ENCODE measurements at places on chromosomes 7 and 10.
A peak's percentile ranks its signal among the peaks of the same experiment; 100 is the strongest.

- no peaks in the 10 kb centered on the region for H3K36me3 ChIP-seq
- DNase-seq = no peak
- H3K4me1 ChIP-seq = peaks cover 5% of the 10 kb centered on the region
- H3K27me3 ChIP-seq = peaks cover 3% of the 10 kb centered on the region
- H3K27ac ChIP-seq = no peak overlapping the region
- no peak overlapping the region for H3K4me3 ChIP-seq
Measured at GRCh38 chr7:40969641-40970040, 733.2 kb downstream of the INHBA start.

GRCh38 chr10:64486149-64486548 is 964.9 kb downstream of the REEP3 start:
- no peaks in the 10 kb centered on the region for H3K27me3 ChIP-seq
- no peak overlapping the region for H3K4me3 ChIP-seq
- H3K4me1 ChIP-seq = peaks cover 4% of the 10 kb centered on the region
- no peak overlapping the region for H3K27ac ChIP-seq

DNA sequence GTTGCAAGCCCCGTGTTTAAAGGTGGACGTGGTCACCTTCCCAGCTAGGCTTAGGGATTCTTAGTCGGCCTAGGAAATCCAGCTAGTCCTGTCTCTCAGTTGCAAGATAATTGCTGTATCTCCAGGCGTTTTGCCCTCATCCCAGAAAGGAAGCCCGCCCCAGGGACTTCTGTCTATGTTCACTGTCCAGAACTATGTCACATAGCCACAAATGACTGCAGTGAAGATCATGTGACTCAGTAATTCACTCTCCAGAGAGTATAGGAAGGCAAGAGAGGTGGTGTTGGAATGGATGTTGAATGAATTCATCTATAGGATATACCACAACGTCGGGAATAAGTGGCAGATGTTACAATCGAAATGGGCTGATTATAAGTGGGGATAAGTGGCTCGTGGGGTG is 349 bp upstream of the ERVW-1 start:
- peaks cover 1% of the 10 kb centered on the region for H3K27me3 ChIP-seq
- no peak for DNase-seq
- no peaks in the 10 kb centered on the region for H3K4me1 ChIP-seq
- no peak overlapping the region for H3K4me3 ChIP-seq

GRCh38 chr10:11011436-11011835 is 6.2 kb upstream of the CELF2 start:
- no peak overlapping the region for H3K4me3 ChIP-seq
- no peak for DNase-seq
- no peak overlapping the region for H3K27ac ChIP-seq
- H3K4me1 ChIP-seq = peaks cover 14% of the 10 kb centered on the region
- H3K36me3 ChIP-seq = no peaks in the 10 kb centered on the region

DNA sequence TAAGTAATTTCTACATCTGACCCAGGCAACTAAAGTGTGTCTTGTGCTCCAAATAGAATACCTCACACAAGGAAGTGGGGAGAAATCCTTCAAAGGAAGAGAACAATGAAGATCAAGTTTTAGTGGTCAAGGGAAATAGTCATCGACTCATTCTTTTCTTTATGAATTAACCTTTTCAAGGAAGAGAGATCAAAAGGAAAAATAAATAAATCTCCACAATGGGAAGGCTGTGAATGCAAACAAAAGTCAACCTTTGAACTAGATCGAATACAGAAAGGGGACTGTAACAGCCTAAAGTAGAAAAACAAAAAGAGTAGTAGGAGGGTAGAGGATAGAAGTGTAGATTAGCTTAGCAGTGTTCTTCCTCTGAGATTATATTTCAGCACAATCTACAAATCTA is 274.6 kb upstream of the COBL start:
- H3K4me1 ChIP-seq = peaks cover 17% of the 10 kb centered on the region
- H3K27ac ChIP-seq = peak overlapping the region; percentile 49
- H3K36me3 ChIP-seq = no peaks in the 10 kb centered on the region
- DNase-seq = no peak
- H3K4me3 ChIP-seq = no peak overlapping the region

DNA sequence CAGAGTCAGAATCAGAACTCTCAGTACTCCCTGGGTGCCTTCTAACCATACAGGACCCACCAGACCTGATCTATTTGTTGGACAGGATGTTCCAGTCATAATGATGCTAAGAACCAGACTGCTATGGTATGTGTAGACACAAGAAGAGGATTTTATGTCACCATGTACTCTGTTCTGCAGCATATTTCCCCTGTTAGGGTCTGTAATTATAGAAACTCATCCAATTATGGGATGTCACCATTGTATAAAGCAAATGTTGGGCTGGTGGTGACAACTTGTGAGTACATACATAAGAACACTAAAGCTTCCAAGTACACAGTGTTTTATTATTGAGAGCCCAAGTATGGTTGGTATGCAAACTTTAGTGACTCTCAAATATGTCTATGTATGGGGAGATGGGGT is 67.1 kb upstream of the AGBL3 start:
- peaks cover 6% of the 10 kb centered on the region for H3K36me3 ChIP-seq
- H3K27ac ChIP-seq = no peak overlapping the region
- H3K4me1 ChIP-seq = no peaks in the 10 kb centered on the region
- H3K4me3 ChIP-seq = no peak overlapping the region
- no peak for DNase-seq
- no peaks in the 10 kb centered on the region for H3K27me3 ChIP-seq

DNA sequence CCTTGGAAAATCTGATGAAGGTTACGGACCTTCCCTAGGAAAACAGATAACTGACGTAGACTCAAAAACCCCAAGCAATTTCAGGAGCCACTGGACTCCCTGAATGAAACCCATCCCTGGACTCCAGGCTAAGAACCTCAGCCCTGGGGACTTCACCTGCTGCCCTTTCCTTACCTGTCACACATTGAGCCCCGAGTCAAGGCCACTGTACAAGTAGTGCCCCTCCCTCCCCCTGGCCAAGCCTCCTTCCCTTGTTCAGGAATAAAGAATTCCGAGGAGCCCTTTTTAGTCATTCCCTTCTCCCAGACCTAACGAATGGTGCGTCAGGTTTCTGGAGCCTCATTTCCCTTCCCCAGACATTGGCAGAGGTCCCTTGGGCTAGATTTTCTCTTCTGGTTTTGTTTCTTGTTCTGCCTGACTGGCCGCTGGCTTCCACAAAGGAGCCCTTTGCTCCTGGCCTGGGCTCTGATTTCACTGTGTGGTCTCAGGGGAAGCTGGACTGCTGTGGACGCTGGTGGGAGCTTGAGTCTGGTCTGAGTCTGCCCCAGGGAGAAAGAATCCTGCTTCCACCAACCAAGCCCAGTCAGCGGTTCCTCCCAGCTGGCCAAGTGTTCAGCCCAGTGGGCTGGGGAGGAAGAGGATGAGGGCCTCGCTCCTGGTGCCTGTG is 31.7 kb downstream of the ZNF775 start:
- DNase-seq = no peak
- no peak overlapping the region for H3K27ac ChIP-seq
- no peak overlapping the region for H3K4me3 ChIP-seq
- peaks cover 26% of the 10 kb centered on the region for H3K27me3 ChIP-seq

DNA sequence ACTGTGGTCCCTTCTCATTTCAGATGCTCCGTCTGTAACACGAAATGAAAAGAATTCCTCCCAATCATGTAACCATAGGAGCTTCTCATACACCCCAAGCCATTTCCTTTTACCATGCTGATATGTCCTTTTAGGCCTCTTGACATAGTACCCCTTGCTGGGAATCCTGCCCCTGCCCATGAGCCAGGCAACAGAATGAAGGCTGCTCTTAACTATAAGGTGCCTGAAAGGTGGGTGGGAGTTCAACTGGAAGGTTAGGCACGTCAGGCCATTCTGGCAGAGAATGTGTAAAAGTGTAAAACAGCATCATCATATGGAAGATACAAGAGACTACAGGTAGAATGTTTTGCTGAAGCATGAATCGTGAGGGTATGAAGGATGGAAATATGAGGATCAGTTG is 22.5 kb downstream of the IL2RA start:
- no peak overlapping the region for H3K27ac ChIP-seq
- H3K36me3 ChIP-seq = no peaks in the 10 kb centered on the region
- H3K4me3 ChIP-seq = no peak overlapping the region
- no peaks in the 10 kb centered on the region for H3K27me3 ChIP-seq
- no peak for DNase-seq

GRCh38 chr7:158350166-158350900 is 237.3 kb downstream of the PTPRN2 start:
- H3K4me1 ChIP-seq = no peaks in the 10 kb centered on the region
- peaks cover 22% of the 10 kb centered on the region for H3K36me3 ChIP-seq
- no peak overlapping the region for H3K4me3 ChIP-seq
- peaks cover 18% of the 10 kb centered on the region for H3K27me3 ChIP-seq
- no peak for DNase-seq

- H3K4me3 ChIP-seq = no peak overlapping the region
- H3K27ac ChIP-seq = no peak overlapping the region
- H3K27me3 ChIP-seq = no peaks in the 10 kb centered on the region
- H3K36me3 ChIP-seq = no peaks in the 10 kb centered on the region
Measured at GRCh38 chr7:35366167-35367155, 112.6 kb upstream of the TBX20 start.

- no peak overlapping the region for H3K4me3 ChIP-seq
- H3K27ac ChIP-seq = no peak overlapping the region
- no peaks in the 10 kb centered on the region for H3K36me3 ChIP-seq
- no peaks in the 10 kb centered on the region for H3K4me1 ChIP-seq
Measured at GRCh38 chr10:34966040-34966439, 124.1 kb downstream of the CUL2 start.

- no peak overlapping the region for H3K27ac ChIP-seq
- peaks cover 3% of the 10 kb centered on the region for H3K4me1 ChIP-seq
- H3K4me3 ChIP-seq = no peak overlapping the region
- H3K36me3 ChIP-seq = peaks cover 6% of the 10 kb centered on the region
- H3K27me3 ChIP-seq = no peaks in the 10 kb centered on the region
- no peak for DNase-seq
Measured at GRCh38 chr10:27251554-27251953, 11.0 kb upstream of the ACBD5 start.

DNA sequence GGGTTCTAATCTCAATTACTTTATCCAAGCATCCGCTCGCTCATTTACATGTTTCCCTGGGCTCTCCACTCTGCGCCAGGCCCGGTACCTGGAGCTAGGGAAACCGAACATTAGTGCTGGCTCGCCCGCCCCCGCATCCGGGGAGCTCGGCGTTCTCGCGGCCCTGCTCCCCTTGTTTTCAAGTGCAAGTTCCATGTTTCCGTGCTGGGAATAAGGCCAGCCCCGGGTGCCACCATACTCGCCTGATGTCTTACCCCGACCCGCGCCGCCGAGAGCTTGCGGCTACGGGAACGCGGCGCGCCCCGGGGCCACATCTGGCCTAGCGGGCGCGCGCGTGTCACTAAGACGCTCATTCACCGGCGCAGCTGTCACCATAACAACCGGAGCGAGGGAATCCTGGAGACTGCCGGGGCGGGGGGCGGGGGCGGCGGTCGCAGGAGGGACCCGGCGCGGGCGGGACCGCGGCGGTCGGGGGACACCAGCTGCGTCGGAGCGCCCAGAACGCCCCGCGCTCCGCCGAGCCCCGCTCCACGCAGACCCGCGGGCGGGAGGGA is at the start of gene NEURL1:
Gene NEURL1, plus strand, starts transcription at position 344 of the 554 bp plus-strand sequence. CDS start 683 bp downstream, outside the sequence.
- peaks cover 13% of the 10 kb centered on the region for H3K4me1 ChIP-seq
- H3K27ac ChIP-seq = no peak within 1 kb of the TSS
- DNase-seq = no peak
- peaks cover 13% of the 10 kb centered on the region for H3K27me3 ChIP-seq
- H3K4me3 ChIP-seq = peak within 1 kb of the TSS; percentile 86

GRCh38 chr7:157384301-157384700 is 47.5 kb downstream of the DNAJB6 start:
- no peak overlapping the region for H3K27ac ChIP-seq
- peaks cover 2% of the 10 kb centered on the region for H3K4me1 ChIP-seq
- peaks cover 4% of the 10 kb centered on the region for H3K27me3 ChIP-seq
- no peak overlapping the region for H3K4me3 ChIP-seq
- peaks cover 27% of the 10 kb centered on the region for H3K36me3 ChIP-seq

GRCh38 chr7:84159435-84159834 is 35.2 kb downstream of the SEMA3A start:
- no peaks in the 10 kb centered on the region for H3K36me3 ChIP-seq
- H3K27ac ChIP-seq = no peak overlapping the region
- H3K4me1 ChIP-seq = peaks cover 2% of the 10 kb centered on the region
- no peak overlapping the region for H3K4me3 ChIP-seq

DNA sequence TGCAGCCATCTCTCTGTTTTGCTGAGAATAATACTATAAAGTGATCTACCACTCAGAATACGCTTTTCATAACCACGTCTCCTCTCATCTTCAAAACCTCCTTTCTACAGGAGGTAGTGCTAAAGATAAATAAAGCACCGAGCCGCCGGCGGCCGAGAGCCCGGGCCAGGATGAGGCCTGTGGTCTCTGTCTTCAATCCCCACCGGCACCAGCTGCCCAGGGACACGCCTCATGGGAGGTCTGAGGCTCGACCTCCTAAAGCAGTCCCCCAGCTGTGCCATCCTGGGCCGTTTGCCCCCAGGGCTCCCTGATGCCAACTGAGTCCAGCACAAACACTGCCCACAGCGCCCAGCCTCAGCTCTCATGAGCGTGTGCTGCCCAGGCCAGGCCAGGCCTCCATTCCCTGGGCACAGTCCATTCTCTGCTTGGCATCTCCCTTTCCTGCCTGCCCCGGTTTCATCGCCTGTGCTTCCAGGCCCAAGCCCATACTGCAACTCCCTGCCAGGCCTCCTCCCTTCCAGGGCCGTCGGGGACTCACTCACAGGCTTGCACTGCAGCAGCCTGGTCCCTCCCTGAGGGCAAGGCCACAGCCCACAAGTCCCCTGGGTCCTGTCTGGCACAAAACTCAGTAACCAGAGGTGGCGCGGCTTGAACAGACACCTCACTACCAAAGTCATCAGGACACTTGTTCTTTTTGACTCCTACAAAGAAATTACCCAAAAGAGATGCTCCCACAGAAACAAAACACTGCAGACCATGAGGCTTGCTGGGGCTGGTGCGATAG is 2.5 kb downstream of the INTS1 start:
- H3K4me1 ChIP-seq = peaks cover 12% of the 10 kb centered on the region
- H3K27me3 ChIP-seq = peaks cover 4% of the 10 kb centered on the region
- H3K4me3 ChIP-seq = peak overlapping the region; percentile 98
- DNase-seq = no peak

DNA sequence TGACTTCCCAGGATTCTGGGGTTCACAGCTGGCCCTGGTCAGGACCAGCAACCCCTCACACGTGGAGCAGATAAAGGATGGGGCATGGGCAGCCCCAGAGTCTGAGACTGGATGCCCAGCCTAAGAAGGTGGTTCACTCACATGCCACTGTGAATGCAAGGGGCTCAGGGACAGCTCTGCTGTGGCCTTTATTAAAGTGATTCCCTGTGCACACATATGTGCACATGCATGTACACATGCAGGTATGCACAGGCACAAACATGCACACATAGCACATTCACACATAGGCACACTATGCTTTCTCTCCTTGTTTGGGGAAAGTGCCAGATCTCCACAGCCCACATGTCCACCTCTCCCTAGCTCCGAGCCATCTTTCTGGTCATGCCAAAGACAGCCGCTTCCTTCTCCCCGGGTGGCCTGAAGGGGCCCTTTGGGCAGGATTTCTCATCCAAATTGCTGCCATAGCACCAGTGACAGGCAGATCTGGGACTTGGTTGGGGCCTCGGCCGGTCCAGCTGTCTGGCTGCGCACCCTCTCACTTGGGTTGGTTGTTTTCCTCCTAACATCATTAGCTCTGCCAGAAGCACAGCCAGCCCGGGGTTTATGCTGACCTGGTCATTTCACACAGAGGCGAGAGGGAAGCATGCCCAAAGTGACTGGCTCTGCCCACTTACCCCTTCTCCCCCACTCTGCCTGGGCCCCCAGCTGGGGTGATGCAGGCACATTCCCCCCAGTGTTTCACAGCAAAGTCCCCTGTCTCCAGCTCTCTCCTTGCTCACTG is 1.4 kb downstream of the GCK start:
- peaks cover 6% of the 10 kb centered on the region for H3K27me3 ChIP-seq
- H3K4me1 ChIP-seq = peaks cover 2% of the 10 kb centered on the region
- H3K4me3 ChIP-seq = no peak overlapping the region
- H3K27ac ChIP-seq = no peak overlapping the region
- H3K36me3 ChIP-seq = no peaks in the 10 kb centered on the region
